ENCODE measurements at places on chromosomes 3 and 15.
A peak's percentile ranks its signal among the peaks of the same experiment; 100 is the strongest.

GRCh38 chr3:6168256-6168655 lies 692.7 kb upstream of the GRM7 start:
- DNase-seq: no peak

DNA sequence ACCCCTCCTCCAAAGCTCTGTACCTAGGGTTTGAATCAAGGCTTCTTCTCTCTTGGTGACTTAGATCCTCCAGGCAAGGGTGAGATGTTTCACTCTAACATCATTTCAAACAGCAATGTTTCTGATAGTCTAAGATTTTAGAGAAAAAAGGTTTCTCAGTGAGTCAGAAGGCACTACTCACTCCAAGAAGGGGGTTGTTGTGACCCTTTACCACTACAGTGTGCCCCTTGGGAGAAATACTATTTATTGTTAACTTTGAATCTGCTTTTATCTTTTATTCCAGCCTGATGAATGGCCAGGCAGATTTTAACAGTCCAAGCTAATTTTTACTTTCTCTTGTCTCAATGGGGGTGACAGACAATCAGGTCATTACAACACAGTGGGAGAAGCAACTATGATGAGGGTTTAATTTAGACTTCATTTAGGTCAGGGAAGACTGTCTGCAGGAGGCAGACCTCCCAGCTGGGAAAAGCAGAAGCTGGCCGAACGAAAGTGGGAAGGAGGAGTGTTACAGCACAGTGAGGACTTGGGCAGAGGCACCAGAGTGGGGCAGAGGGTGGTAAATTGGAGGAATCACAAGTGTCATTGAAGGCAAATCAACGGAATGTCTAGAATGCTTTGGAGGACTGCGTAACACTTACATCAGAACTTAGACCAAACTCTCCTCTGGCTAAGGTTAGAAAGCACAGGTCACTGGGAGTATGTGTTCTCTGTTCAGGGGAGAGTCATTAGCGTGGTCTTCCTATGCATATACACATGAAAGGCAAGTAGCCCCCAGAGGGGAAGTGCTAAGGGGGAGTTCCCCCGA lies 21.2 kb downstream of the ZNF860 start:
- no peak for DNase-seq

- DNase-seq: no peak
Observed at GRCh38 chr3:44136421-44136820, 105.3 kb upstream of the TOPAZ1 start.

- no peak for DNase-seq
Observed at GRCh38 chr3:62149962-62150361, 223.4 kb downstream of the FEZF2 start.

DNA sequence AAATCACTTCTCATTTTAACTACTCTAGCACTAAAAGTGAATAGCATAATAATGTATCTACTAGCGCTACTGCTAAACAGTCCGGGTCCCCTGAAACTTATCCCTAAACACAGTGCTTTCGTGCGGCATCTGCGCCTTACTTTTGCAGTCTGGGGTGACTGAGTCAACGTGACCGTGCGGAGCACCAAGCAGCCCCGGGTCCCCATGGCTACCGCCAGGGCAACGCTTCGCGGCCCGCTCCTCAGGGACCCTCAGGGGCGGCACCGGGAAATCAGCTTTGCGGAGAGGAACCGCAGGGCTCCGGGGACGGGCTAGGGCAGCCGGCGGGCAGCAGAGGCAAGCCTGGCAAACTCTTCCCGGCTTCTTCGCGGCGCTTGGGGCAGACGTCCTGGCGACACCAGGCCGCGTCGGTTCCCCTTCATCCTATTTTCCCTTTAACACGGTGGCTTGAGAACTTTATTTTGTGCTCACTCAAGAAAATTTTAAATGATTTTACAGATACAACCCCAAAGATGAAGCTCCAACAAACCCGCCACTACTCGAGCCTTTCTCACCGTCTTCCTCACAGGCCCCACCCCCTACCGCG lies 757 bp upstream of the DIPK2A start:
- DNase-seq: peak; percentile 50

Data from stimulated activated CD4-positive, alpha-beta T cell treated with anti-CD3 and anti-CD28 coated beads, Interleukin-1b, Interleukin-23, amount 100 ng/mL, for 48 hours (primary cell).